CMK (cell line): ENCODE measurements at places on chromosomes 12 and 14.

DNA sequence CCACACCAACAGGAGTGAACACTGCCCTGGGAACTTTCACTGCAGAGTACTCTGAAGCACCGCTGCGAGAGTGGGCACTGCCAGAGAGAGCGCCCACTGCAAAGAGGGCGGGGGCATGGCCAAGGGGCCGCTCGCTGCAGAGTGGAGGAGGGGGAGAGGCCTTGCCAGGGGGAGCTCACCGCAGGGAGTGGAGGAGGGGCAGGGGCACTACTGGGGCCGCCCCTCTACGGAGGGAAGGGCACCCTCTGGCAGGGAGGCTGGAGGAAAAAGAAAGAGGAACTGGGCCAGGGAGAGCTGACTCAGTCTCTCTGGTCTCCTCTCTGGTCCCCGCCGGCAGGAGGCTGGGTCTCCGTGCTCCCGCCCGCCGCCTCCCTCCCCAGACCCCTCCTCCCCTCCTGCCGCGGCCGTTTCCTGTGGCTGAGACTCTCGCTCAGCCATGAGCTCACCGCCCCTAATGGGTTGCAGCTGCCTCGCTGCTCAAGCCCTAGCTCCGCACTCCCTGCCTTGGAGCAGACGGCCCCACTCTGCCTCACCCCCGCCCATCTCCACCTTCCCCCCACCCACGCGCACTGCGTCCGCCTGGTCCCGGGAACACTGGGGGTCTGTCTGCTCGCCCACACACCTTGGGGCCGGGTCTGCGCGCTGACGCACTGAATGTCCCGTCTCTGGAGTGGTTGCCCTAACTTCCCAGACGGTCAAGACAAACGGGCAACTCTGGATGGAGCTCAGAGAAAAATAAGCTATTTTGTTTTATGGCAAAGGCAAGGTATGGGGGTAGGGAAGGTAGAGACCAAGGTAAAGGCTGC, 1.3 kb downstream of the ARHGEF40 start:
- peak; percentile 80 for DNase-seq

- no peak for DNase-seq
These were observed 116.3 kb downstream of the GLT1D1 start for GRCh38 chr12:128969480-128970055.

DNA sequence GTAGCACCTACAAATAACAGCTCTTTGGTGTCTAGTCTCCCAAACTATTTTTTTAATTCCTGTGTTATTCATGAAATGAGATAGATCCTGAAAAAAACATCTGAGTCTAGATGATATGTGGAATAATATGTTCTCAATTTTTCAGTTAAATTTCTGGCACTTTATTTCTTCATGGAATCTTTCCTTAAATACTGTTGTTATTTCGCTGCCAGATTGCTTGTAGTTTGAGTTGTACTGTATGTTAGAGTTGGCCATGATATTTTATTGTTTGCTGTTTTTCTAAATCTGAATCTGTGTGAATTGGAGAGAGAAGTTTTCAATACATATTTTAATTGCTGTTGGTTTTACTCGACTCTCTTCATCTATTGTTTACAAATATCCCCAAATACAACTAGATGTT, 500.5 kb downstream of the EGLN3 start:
- no peak for DNase-seq

- DNase-seq: no peak
These were observed 220.5 kb downstream of the BCAT1 start for GRCh38 chr12:24728366-24728765.

DNA sequence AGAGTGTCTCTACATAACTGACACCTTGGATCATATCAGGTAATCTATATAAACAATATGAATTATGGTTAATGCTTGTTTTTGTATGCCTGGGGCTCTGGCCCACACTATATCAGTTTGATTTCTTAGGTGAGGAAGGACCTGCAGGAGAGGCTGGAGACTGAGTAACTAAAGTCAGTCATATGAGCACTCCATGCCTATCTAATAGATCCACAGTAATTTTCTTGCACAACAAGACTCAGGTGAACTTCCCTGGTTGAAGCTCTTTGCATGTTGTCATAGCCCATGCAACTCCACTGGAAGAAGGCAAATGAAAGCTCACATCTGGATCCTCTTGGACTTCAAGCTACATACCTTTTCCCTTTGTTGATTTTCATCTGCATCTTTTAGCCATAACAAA, 62.3 kb downstream of the CDK17 start:
- DNase-seq: no peak

GRCh38 chr12:109693653-109694600, 19.7 kb upstream of the FAM222A start:
- no peak for DNase-seq

DNA sequence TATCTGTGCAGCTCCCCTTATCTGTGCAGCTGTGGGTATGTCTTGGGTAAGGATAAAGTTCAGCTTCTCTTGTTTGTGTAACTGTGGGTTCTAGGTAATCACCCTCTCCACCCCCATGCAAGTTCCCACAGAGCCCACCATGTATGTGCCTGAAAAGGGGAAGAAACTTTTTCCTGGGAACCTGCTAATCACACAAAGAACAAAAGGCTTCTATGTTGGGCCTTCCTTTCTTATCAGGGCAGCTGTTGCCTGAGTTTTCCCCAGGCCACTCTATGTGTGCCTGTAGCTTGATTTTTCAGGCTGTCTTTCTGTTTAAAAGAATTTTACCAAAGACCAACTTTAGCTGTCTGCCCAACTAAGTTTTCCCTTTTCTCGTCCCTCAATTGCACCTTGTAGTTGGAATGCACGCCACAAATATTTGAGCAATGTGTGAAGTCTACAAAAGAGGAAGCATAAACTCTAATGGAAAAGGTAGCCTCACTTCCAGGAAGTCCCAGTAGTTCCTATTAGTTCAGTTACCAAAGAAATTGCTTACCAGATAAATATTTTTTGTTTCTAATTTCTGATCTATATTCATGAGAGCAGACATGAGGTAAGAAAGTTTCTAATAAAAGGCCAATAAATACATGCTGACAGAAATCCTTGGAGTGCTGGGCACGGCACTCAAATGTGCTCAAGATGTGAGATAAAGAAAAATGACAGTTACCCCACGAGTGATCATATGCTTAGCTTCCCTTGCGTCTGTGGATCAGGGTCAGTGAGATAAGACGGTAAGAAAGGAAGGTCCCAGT, 2.7 kb upstream of the GALC start:
- DNase-seq: no peak

- DNase-seq: peak; percentile 26
These were observed 28.6 kb downstream of the PIGH start for GRCh38 chr14:67571275-67571990.

GRCh38 chr14:51652168-51653078, 713 bp downstream of the FRMD6 start:
- DNase-seq: no peak

- no peak for DNase-seq
These were observed 36.5 kb downstream of the ZC3H14 start for GRCh38 chr14:88599326-88599725.

- DNase-seq: no peak
These were observed 268.4 kb upstream of the AMIGO2 start for GRCh38 chr12:47348206-47348605.

DNA sequence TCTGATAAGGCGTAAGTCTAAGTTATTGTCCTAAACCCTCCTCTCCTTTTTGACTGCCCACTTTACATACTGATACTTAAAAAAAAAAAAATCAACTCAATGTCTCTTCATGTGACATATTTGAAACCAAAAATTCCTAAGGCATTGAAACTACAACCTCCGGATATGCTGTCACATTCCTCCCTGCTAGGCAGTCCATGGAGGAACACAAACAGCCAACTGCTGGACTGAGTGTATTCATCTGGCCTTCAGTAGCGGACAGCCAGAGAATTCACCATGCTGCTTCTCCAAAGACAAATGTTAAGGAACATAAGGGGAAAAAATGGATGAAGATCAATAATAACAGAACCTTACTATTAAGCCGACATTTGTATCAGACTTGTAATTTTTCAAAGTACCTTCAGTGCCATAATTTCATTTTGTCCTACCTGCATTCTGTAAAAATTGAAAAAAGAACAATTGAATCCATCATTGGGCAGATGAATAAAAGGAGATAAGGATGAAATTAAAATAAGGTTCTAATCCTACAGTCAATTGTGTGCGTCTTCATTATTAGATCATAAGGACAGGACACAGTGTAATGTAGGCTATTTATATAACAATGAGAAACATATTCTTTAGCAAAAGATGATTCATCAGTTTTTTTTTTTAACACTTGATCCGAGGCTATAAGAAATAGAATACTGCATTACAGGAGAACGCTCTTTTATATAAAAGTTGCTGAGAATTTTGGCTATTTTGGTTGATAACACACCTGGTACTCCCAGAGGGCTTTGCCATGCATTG, 12.2 kb downstream of the RERG start:
- DNase-seq: no peak

DNA sequence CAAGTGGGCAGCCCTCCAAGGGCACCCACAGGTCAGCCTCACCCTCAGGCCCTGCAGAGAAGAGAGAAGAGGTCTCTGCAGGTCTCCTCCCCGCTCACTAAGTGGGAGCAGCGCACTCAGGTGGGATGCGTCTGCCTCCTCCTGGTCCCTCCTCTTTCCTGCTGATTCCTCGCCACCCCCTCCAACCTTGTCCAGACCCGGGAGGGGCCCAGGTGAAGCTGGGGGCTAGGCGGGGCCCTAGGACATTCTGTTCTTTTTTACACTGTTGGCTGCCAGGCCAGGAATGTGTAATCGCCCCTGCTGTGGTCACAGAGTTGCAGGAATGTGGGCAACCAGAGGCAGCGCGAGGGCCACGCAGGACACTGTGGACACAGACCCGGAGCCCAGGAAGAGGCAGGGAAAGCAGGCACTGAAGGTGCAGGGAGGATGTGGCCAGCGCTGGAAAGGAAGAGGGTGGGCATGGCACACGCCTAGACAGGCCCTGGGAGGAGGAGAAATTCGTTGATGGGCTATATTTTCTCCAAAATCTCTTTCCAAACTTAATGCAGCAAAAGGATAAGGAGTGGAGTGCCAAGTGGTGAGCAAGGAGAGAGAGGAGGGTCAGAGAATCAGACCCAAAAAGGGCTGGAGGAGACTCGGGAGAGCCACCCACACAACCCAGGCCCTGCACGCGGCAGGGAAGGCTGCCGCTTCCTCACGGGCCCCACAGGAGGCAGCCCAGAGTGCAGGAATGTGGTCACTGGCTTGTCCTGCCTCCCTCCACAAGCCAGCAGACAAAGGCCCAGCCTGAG, 911 bp upstream of the SCNN1A start:
- peak; percentile 59 for DNase-seq

GRCh38 chr12:115261691-115262398, 577.9 kb upstream of the TBX3 start:
- no peak for DNase-seq

- DNase-seq: no peak
These were observed 33.8 kb upstream of the COL2A1 start for GRCh38 chr12:48038085-48038484.

GRCh38 chr12:16955083-16955657, 349.2 kb upstream of the LMO3 start:
- no peak for DNase-seq

DNA sequence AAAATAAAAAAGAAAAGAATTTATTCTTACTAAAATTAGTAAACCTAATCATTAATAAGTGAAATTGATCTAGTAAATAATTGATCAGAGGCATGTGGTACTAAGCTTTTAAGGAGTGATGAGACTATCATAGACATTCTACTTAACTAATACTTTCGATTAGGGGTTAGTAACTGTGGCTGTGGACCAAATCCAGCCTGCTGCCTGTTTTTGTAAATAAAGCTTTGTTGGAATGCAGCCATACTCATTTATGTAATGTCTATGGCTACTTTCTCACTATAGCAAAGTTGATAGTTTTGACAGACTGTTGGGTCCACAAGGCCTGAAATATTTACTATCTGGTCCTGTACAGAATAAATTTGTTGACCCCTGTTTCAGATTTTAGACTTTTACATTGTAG, 63.2 kb downstream of the PLEKHA5 start:
- DNase-seq: no peak

DNA sequence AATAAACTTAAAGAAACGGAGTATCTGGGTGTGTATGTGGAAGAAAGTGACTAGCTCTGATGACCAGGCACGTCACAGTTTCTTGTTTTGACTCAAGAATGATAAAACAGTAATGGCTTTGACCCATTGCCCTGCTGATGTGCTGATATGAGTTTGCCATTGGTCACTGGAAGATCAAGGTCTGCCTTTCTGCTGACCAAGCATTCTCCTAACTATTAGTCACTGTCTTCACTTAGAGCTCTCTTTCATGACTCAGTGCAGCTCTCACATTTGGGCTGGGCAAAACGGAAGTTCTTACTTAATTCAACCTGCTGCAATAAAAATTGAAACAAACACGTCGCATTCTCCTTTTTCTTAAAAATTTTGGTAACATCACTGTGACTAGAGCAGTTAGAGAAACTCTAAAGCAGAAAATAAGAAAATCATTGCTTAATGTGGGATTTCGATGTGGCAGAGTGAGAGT, 366.7 kb downstream of the BTG1 start:
- no peak for DNase-seq

DNA sequence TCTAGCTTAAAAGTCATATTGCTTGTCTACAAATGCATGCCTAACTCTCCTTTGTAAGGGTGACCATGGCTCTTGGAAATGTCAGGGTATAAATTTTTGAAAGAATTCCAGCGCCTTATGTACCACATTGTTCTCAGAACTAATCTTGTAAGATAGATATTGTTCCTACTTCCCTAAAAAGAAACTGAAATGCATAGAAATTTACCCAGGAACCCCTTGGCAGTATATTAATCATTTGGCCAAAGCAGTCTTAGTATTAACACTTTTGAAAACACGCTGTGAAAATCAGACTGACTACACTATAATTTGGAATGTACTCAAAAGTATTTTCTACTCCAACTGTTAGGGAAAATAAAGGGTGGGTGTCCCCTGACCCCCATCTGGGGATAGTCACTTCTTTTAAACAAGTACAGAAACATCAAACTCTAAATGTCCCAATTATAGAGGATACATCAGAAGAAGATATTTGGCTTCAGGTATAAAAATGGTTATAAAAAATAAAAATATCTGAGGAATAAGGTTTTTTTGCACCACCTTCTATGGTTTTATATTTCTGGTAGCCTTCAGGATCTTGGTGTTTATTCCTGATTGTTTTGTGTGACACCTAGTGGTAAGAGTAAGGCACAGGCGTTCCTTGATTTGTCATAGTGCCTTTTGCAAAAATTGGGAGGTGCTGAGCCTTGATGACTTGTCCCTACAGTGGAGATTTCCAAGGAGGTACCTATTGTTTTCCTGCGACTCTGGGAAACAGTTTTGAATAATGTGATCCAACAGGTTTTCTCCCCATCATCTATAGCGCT, 2.2 kb upstream of the NFKBIA start:
- peak; percentile 41 for DNase-seq

GRCh38 chr12:5913387-5913786, 31.7 kb downstream of the ANO2 start:
- no peak for DNase-seq

DNA sequence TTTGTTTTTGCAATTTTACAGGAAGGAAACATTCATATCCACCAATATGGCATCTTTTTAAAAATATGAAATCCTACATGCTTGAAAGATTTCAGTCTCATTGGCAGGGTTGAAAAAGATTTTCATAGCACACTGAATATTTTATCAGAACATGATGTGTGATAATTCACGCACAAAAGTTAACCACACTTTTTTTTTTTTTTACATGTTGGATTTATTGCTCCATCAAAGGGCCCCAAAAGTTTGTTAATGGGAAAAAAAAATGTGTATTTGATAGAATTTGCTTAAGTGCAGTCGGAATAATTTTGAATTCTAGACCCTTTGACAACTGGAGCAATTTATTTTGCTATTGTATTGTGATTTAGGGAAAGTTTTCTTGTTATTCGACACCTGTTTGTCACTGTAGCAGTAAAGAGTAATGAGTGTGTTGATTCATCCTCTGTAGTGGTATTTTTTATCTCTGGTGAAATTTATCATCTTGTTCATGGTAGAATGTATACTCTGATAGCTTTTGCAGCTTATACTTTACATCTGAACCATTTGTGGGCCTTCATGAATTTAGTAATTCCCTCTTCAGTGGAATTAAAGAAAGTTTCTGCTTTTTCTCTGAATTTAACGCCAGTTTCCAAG, 1.1 kb downstream of the EML1 start:
- DNase-seq: no peak
